ENCODE measurements at places on chromosomes 7 and 10.

GRCh38 chr10:99845837-99846382 is 63.5 kb downstream of the ABCC2 start:
- peak; percentile 56 for DNase-seq

GRCh38 chr10:24009736-24010135 is 199.2 kb upstream of the KIAA1217 start:
- DNase-seq = no peak

- no peak for DNase-seq
Observed at GRCh38 chr7:71563276-71563675, 431.3 kb downstream of the GALNT17 start.

DNA sequence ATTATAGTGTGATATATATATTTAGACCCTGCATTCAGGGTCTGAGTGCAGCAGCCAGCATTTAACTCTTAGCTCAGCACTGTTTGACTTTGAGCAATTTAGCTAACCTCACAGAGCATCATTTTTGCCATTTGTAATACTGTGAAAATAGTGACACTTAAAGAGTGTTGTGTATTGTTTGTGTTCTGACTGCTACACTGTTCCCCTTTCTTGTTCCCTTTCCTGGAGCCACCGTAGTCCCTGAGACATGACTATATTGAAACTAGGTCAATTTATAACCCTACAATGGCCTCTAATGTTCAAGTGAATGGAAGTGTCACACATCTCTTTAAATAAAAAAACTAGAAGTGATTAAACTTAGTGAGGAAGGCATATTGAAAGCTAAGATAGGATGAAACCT is 20.3 kb upstream of the CD36 start:
- DNase-seq = no peak

GRCh38 chr7:151756866-151757265 is 120.0 kb downstream of the PRKAG2 start:
- no peak for DNase-seq

DNA sequence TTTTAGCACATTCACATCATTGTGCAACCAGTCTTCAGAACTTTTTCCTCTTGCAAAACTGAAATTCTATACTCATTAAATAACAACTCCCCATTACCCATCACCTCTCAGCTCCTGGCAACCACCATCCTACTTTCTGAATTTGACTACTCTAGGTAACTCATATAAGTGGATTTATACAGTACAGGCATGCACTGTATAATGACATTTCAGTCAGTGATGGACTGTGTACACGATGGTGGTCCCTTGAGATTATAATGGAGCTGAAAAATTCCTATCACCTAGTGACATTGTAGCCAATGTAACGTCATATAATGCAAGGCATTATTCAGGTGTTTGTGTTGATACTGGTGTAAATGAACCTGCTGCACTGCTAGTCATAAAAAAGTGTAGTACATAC is 60.1 kb downstream of the BTRC start:
- no peak for DNase-seq

DNA sequence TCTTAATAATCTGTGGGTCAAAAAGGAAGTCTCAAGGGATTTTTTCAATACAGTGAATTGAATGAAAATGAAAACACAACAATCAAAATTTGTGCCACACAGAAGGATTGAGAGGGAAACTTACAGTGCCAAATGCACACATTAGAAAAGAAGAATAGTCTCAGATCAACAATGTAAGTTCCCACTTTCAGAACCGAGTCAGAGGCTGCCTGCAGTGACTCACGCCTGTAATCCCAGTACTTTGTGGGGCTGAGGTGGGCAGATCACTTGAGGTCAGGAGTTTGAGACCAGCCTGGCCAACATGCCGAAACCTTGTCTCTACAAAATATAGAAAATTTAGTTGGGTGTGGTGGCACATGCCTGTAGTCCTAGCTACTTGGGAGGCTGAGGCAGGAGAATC is 12.5 kb upstream of the KEL start:
- DNase-seq = no peak

GRCh38 chr10:24153031-24153430 is 55.9 kb upstream of the KIAA1217 start:
- DNase-seq = no peak

DNA sequence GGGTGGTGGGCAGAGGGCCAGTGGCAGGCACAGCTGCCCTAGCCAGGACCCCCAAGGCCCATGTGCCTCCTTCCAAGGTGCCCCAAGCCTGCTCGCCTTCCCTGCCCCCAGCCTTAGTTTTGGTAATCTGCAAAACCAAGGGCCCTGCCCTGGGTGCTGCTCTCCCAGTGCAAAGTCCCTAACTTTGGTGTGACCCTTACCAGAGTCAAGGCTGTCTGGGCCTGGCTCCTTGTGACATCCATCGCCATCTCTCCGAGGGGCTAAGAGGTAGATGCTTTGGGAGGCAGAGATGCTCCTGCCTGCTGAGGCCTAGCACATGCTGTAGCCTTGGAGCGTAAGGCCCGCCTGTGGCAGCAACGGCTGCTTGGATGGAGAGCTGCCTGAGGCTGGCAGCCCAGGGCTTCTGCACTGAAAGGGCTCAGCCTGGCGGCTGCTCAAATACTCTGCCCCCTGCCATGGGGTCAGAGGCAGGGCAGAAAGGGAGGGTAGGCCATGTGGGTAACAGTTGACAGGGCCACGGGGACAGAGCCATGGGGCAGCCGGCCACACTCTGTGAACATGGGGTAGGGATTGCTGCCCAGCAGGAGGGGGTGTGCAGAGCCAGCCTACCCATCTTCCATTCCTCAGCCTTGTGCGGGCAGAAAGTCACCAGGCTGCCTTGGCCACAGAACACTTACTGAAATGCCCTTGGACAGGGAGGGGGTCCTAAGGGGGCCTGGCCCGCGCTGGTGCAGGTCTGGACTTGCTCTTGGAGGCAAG is 17.9 kb upstream of the MYL7 start:
- no peak for DNase-seq

GRCh38 chr7:84248843-84249242 is 54.3 kb upstream of the SEMA3A start:
- DNase-seq = no peak

DNA sequence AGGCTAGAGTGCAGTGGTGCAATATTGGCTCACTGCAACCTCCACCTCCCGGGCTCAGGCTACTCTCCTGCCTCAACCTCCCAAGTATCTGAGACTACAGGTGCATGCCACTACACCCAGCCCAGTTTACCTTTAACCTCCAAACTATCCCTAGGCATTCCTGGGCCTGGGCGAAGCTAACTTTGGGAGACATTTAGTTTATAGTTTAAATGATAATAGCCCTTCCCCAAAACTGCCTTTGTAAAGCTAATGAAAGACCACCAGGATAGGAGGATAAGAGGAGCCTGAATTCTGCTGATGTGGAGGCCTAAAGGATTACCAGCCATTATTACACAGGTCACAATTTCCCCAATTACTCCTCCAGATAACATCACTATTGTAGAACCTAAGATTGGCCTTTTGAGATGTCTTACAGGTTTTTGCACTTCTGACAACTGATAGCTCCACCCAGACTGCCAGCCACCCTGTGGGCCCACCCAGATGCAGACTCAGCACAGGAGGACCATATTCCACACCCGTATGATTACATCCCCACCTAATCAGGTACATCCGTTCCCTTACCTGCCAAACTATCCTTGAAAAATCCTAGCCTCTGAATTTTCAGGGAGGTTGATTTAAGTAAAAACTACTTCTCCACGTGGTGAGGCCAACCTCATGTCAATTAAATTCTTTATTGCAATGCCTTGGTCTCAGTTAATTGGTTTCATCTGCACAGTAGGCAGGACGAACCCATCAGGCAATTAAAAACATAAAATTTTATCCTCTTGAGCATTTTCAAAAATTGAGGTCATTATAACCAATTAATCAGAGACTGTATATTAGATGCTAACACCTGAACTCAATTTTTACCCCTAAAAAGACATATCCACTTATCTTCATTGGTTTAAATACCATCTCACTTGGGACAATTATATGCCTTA is 62.3 kb upstream of the TMEM254 start:
- no peak for DNase-seq

DNA sequence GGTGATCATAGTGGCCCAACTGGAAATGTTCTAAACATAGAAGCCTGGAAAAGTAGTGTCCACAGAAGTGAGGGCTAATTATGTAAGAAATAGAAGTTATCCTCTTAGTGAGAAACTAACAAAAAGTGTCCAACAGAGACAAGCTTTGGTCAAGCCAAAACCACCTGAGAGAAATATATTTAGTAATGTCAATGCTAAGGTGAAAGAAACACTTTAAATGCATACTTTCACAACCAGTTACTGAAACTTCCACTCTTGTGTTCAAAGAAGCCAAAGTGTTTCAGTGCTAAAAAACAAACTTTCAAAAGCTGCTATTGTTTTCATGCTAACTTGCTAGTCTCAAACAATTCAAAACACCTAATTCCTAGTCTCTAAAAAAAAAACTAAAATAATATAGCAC is 18.1 kb downstream of the RAB11FIP2 start:
- no peak for DNase-seq

DNA sequence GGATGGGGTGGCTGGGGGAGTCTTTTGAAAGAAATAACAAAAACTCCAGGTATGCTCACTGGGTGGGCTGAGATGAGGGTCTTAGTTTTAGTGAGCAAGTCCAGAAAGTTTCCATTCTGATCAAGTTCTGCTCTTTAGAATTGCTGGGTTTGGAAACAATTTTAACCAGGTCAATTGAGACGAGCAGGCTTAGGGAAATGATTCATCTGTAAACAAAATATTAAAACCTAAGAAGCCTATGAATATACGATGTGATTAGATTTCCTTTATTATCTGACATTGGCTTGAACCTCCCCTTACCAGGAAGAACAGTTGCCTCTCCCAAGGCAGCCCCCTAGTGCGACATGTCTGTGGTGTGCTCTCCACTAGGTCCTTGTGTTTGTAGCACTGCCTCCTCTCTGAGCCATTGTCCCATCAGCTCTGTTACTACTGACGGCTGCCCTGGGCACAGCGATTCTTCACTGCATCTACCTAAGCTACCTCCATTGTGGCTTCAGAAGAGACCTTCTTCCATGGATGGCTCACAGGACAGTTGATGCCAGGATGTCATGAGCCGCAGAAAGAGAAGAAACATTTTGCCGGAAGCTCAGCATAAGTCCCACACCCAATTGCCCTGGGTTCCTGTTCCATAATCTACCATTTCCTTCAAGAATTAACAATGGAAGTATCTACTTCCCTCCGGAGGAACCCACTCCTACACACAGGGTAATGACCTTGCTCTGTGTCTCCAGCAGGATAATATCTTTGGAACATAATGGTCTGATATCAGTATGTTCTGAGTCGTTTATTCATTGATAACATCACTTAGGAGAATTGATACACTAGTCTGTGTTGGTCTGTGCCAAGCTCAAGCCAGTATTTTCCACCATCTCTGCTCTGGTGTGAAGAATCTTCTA is 95.1 kb upstream of the ITGB1 start:
- no peak for DNase-seq

DNA sequence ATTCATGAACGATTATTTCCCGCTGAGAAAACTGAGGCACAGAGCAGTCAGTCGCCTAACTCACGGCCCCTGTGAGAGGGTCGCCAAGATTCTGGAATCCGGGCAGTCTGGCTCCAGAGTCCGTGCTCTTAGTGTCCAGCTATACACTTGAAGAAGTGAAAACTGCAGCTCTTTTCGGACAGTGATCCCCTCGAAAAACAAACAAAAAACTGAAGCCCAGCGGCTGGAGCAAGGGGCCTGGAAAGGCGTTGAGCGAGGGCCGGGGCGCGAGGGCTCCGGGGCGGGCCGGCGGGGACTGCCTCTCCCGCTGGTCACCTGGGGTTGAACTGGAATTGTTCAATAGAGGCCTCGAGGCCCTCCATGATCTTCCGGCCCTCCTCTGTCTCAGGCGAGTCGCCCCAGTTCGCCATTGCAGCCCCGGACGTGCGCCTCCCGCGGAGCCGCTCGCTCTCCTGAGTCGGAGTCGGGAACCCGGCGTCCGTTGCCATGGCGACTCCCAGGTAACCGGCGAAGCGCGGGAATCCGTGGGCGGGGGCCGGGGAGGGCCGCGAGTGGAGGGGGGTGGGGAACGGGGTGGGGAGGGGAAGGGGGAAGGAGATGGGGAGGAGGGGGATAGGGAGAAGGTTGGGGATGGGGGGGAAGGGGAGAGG is 881 bp downstream of the C10orf67 start:
- peak; percentile 75 for DNase-seq

DNA sequence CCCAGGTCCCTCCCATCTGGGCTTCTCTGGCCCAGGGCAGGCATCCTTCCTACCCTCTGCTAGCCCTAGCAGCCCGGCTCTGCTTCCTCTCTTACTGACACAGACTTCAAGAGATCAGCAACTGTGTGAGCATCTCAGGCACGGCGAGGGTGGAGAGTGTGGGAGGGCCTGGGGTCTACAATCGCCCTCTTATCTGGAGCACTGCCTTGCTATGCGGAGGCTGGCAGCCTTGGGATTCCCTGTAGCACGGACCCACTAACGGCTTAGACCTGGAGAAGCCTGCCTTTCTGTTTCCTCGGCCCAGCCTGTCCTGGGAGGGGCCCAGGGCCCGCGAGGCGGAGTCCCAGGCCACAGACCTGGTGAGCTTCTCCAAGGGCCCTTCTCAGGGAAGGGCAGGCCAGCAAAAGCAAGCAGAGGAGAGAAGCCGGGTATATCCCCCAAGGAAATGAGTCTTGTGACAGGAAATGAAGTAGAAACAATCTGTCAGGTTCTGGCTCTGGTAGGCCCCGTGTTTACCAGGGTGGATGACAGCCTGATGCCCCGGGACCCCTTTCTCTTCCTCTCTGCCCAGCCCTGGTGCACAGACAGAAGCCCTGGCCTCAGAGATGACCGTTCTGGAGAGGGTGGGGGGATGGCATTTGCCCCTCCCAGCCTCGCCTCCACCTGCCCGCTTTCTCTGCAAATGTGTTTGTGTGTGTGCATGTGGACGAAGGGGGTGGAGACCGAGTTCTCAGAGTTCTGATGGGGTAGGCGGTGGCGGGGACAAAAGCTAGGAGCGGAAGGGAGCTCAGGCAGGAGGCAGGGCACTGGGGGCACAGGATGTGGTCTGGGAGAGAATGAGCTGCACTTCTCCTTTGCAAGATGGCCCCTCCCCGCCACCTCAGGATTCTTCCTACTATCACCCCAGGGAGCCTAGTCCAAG is 2.5 kb downstream of the LRCH4 start:
- DNase-seq = peak; percentile 83

GRCh38 chr7:157438121-157439025 is 101.6 kb downstream of the DNAJB6 start:
- no peak for DNase-seq

- DNase-seq = no peak
Observed at GRCh38 chr7:425794-426188, 93.9 kb downstream of the PDGFA start.

DNA sequence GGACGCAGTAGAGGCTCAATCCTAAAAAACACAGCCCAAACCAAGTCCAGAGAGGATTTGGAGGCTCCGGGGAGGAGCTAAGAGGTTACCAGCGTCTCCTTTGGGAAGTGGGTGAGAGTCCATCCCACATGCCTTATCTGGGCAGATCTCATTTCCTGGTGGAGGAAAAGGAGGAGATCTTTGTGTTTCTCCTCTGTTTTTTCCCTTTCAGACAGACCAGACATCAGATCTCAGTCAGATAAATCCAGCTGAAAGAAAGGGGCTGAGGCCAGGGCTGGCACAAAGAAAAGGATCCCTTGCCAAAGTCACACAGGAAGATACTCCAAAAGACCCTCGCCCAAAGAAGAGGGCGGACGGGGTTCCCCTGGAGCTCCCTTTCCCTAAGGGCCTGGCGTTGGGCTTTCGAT is 58.3 kb upstream of the COMTD1 start:
- no peak for DNase-seq

GRCh38 chr10:70499836-70500167 is 21.2 kb downstream of the PALD1 start:
- DNase-seq = no peak

- no peak for DNase-seq
Observed at GRCh38 chr10:125129076-125129458, 31.3 kb downstream of the CTBP2 start.
